Esophagus mucosa (tissue), 1 donor: ENCODE measurements at places on chromosomes 12 and 14.

GRCh38 chr14:104512061-104512460 lies 67.5 kb upstream of the C14orf180 start:
- ATAC-seq, result no peak

GRCh38 chr14:74573421-74574089 lies 38.5 kb downstream of the LTBP2 start:
- peak; percentile 42 for ATAC-seq

DNA sequence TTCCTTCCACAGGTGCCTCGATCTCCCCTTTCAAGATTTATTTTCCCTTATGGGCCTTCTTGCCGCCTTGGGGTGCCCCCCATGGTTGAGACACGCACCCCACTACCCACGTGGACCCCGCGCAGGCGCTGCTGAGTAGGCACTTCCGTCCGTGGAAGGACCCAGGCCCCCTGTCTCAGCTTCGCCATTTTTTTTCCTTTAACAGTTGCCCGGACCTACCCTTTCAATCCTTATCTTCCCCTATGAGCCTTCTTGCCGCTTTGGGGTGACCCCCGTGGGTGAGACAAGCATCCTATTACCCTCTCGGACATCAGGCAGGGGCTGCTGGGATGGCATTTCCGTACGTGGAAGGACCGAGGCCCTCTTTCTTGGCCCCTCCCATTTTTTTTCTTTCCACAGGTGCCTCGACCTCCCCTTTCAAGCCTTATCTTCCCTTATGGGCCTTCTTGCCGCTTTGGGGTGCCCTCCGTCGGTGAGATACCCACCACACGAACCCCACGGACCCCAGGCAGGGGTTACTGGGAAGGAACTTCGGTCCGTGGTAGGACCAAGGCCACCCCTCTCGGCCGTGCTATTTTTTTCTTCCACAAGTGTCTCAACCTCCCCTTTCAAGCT lies 268.2 kb downstream of the ALG10 start:
- ATAC-seq, result no peak

DNA sequence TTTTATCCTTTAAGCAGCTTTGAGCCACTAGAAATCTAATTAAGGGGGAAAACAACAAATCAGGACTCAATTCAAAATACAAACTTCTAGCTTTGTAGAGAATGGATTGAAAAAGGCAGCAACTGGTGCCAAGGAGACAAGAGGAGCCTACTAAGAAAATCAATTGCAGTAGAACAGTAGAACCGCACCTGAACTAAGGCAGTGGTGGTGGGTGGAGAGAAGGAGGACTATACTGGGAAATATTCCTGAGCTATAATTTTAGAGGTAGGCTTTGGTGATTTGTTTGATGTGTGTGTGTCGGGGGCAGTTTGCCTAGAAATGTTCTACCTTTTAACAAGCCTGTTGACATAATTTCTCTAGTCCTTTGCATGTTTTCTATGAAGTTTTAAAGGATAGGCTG lies 270.9 kb upstream of the SYT10 start:
- no peak for ATAC-seq

DNA sequence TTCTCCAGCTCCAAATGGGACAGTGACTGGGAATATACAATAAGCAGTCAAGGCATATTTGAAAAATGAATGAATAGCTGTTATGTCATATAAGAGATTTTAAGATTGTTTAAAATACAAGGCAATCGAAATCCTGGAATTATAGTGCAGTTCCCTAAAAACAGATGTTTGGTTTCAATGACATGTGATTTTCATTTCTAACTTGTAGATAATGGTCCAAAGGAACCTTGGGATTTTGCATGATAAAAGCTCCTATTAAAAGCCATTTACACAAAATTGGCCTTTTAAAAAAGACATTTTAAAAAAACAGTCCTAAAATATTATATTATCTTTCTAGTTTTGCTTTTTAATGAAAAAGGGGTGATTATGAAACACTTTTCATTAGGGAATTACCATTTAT lies 905.1 kb downstream of the GALC start:
- ATAC-seq, result no peak

GRCh38 chr12:116026346-116026745 lies 251.1 kb downstream of the MED13L start:
- ATAC-seq, result no peak

DNA sequence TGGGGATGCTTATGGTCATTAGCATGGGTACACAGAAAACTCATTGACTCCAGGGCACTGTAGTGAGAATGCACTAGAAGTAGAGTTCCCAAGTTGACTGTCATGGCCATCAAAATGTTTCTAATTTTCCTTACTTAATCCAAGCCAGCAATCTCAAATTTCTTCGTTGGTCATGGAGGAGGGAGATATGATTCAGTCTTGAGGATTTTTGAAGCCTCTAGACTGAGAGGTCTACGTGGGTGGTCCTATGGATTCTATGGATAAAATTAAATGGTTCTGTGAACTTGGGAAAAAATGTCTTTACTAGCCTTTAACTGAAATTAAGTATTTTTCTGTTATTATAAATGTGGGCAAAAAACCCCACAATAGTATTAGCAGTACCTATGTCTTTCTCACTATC lies 508.5 kb downstream of the FUT8 start:
- ATAC-seq, result no peak

DNA sequence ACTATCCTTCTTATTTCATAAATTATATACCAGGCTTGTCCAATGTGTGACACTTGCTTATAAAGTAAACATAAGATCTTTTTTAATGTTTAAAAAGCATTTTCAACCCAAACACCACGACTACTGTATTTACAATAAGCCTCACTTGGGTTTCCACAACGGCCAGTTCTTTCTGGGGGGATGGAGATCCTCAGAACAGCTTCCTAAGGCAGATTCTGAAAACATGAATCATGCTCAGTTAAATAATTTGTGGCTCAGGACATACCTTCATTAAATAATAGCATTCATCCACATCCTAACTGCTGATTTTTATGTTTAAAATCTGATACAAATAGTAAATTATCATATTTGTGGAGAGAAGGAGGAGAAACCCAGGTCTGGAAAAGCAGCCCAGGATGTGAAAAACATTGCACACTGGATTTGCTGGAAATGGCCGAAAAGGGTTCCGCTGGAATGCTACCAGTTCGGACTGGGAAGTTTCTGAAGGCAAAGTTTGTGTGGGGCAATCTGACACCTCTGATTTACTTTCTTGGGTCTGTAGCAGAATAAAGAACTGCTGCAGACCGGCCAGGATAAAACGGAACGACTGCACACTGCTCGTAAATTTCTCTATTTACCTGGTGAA lies 597 bp downstream of the GLT8D2 start:
- no peak for ATAC-seq

GRCh38 chr14:82854901-82855300 lies 1321.2 kb upstream of the SEL1L start:
- no peak for ATAC-seq

DNA sequence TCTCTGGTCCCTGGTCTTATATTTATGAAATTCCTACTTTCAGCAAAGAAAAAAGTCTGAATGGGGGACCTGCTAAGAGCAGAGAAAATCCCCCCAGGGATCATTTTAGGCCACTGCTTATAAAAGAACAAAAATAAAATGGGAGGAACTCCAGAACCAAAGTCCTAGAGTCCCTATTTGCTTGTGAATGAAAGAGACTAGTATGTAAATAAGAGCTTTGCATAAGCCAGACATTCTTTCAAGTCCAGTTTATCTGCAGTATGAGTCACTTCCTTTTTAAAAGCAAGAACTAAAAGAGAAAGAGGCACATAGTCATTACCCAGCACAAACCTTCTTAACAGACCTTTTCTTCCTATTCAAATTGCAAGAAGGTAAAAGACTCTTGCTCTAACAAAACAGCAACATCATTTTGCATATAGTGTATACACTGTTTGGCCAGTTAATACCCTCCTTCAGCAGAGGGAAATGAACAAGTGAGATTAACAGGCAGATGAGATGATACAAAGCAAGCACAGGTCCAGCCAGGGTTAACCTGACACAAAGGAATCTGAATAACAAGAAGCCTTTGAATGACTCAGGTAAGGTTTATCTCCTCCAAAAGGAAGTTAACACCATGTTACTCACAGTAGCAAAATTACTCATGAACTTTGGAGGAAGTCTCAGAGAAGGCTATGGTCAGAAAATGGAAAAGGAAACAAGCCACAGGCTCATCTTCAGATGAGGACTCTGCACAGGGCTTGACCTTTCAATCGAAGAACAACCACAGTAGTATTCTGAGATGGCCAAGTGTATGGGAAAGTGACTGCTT lies 87.3 kb downstream of the PHLDA1 start:
- ATAC-seq, result peak; percentile 93

DNA sequence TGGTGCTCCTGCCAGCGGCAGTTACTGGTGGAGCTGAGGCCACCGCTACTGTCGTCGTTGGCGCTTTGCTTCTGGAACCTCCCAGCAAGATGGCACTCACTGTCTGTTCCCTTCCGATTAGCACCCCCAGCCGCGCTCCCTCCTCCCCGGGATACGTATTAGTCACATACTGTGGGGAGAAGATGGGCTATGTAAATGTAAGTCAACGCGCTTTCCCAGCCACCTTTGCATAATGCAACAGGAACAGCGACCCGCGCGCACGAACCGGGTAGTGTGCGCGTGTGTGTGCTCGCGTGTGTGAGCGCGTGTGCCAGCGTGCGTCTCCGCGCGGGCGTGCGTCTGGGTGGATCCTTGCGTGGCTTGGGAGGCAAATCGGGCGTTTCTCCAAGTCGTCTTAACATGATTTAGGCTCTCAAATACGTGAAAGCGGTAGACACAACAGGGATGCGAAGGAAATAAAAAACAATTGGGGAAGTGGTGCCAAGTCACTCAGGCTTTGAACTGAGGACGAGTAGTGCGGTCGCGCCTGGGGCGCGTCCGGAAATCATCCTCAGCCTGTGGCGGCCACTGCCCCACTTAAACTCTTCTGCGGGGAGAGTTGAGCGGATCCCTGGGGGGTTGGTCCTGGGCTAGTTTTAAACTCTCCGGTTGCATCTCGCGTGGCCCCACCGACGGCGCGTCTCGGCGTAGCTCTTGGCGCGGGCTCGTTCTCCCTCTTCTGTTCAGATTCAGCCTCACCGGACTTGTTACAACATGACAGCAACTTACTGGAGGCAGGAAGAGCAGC lies 1.8 kb downstream of the FLRT2 start:
- peak; percentile 50 for ATAC-seq

DNA sequence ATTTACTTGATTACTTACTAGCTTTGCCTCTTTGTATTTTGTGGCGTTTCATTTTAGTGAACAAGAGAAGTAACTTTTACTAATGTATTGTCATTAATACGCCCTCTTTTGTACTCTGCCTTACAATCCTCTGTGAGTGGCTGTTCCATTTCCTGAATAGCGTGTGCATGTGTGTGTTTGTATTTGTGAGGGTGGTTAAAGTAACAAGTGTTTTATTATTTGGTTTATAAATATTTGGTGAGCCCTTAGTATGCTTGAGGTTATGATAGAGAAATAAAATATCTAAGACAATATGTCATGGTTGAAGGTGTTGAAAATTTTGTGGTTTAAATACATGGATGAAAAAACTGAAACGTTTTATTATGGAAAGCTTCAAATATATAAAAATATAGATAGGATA lies 71.7 kb upstream of the REP15 start:
- no peak for ATAC-seq

GRCh38 chr14:103619057-103619456 lies 10.0 kb upstream of the KLC1 start:
- peak; percentile 33 for ATAC-seq

DNA sequence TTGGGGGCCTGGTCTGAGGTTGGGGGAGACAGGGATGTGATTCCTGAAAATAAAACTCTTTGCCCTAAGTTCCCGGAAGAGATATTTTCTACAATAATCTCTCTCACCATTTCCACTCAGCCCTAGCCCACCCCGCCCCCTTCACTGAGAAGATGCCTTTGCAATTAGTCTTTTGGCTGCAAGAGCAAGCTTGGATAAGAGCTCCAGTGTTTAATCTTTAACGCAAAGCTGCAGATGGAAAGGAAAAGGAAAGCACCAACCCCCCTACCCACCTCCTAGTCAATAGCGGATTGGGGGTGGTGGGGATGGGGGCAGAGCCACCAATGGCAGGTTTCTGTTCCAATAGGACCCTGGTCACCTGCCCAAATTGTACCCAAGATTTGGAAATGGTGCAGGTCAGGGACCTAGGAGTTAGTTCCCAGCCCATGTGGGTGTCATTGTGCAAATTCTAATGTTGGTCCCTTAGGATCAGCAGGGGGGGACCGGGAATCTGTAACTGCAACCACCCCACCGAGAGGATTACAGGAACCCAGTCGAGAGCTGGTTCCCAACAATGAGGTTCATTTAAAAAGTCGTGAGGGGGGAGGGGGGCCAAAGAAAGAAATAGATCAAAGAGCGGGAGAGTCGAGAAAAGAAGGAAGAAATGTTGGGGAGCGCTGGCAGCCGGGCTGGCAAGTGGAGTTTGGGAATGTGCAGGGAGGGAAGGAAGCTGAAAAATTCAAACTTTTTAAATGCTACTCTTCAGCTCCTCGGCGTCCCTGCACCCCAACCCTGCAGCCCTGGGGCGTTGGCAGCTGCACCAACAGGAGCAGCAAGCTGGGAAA lies 1.6 kb downstream of the ZFP36L1 start:
- no peak for ATAC-seq

DNA sequence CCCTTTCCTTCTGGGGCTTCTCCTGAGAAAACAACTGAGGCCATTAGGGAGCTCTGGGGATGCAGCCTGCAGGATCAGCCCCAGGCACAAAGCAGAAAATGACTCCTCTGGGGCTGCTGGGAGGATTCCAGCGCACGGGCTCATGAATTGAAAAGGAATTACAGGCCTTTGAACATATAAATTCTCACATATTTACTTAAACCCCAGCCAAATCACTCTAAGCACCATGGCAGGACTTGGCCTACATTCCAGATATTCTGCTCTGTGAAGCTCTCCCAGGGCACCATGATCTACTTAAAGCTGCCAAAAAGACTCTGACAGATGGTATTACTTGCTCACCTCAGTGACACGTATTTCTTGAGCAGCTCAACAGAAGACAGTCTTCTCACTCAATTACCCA lies 87.2 kb downstream of the ZFC3H1 start:
- peak; percentile 26 for ATAC-seq

DNA sequence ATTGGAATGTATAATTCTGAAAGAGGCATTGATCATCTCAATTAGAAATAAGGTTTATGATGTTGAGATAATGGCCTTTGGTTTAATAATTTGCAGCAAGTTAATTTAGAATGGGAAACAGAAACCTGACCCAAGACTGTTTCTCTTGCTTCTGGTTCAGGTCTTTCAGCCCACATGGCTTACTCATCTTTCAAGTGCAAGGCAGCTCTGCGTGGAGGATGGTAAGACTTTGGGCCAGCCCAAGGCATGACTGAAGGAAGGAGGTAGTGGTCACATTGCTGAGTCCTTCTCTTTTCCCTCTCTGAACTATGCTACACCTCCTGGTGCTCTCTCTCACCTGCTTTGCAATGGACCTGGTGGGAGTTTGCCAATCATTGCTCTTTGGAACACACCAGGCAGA lies 98.7 kb downstream of the CAND1 start:
- ATAC-seq, result no peak

DNA sequence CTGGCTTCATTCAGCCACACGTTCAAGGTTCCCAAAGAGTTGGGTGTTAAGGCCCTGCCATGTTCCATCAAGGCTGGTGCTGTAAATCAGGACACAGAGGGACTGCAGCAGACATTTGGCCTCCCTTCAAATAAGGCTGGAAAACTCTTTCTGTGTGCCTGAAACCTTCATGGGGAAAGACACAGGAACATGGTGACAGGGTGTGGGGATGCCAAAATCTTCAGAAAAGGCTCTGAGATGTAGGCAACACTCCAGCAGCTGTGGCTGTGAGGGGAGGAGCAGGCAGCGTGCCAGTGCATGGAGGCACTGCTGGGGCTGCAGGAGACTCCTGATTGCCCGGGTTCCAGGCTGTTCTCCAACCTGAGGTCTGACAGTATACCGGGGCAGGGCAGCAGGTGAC lies 15.0 kb downstream of the POMT2 start:
- no peak for ATAC-seq
